Stimulated activated CD8-positive, alpha-beta memory T cell treated with anti-CD3 and anti-CD28 coated beads, Interleukin-2, amount 100 ng/mL, for 48 hours (primary cell): ENCODE measurements at places on chromosomes 1 and 21.
A peak's percentile ranks its signal among the peaks of the same experiment; 100 is the strongest.

- no peak for DNase-seq
These were observed 49.5 kb downstream of the SSBP3 start for GRCh38 chr1:54356680-54357147.

DNA sequence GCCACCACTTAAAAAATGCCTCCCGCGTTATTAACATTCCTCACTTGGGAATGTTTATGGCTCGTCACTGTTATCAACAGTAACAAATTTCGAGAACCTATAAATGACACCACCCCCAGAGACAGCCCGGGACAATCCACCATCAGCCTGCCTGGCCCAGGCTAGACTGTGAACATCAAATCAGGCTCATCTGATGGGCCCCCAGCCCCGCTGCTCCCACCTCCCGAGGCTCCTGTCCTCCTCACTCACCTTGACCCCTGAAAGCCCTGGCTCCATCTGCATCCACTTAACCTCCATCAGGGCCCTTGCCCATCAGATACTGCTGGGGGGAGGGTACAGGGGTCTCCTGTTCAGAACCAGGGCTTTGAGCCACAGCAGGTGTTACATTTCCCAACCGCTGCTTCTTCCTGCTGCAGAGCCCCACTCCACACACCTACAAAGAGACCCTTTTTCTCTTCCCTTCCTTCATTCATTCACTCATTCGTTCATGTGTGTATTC is 156.5 kb upstream of the VAMP3 start:
- no peak for DNase-seq

DNA sequence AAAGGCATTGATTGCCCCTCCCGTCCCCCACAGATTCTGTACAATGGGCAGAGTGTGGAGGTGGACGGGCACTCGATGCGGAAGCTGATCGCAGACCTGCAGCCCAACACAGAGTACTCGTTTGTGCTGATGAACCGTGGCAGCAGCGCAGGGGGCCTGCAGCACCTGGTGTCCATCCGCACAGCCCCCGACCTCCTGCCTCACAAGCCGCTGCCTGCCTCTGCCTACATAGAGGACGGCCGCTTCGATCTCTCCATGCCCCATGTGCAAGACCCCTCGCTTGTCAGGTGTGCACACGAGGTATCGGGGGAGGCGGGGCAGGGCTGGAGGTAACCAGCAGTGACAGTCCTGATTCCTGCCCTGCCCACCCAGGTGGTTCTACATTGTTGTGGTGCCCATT is 44.8 kb upstream of the KDM4A start:
- no peak for DNase-seq

DNA sequence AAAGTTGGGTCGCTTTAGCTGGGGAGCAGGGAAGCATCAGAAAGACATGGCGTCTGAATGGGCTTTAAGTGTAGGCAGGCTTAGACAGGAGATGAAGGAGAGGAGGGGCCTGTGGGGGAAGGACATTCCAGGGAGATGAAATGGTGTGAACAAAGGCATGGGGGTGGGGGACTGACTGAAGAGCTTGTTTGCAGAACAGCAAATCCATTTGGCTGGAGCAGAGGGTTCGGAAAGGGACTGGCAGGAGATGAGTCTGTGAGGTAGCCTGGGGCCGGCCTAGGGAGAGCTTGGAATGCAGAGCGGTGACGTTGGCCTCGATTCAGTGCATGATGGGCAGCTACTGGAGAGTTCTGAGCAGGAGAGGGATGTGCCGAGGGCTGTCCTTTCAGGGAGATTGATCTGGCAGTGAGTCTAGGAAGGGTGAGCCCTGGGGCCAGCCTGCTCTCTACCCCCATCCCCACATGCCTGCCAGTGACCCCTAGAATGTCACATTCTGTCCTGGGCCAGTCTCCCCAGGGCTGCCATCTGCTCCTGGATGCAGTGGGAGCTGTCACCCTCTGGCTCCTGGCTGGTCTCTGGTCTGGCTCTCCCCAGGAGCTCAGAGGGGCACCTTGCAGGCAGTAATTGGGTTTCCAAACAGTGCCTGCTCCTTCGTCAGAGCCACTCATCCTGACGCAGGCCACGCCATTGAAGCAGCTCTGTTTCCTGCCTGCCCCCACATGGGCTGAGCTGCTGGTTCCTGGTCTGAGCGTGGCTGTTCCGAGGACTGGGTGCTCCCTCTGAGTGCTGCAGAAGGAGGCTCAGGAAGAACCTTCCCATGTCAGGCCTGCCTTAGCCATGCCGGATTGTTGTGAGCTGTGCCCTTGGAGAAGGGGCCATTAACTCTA is 22.3 kb upstream of the TMEM222 start:
- DNase-seq = no peak

DNA sequence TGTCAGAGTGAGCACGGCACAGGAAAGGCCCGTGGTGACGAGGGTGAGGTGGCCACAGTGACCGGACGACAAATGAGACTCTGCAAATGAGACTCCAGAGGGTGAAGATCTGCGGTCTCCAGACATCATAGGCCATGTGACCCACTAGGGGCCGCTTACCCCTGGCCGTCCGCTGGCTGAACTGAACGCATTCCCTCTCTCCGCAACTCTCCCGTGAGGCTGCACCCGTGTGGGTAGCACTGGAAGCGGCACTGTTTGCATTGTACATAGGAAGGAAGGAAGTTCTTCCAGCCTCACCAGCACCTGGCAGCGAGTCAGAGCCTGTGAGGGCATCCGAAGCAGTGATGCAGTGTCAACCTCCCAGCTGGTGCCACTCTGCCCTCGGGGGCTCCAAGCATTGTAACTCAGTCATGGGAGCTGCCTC is 23.6 kb upstream of the SPSB1 start:
- DNase-seq = no peak

DNA sequence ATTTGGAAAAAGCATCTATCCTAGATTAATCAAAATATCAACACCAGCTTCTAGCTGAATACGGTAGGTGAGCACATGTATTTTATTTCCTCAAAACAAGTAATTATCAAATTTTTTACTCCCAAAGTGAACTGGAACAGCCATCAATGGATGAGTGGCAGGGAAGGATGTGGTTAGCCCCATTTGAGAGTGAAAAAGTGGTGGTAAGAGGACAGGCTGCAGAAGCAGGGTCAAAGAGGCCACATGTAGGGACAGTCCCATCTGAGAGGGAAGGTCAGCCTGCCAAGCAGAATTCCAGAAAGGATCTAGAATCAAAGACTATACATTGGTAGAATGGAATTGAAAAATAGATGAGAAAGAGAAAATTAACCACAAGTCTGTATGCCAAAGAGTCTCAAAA is 163.8 kb downstream of the SMYD3 start:
- DNase-seq = no peak

DNA sequence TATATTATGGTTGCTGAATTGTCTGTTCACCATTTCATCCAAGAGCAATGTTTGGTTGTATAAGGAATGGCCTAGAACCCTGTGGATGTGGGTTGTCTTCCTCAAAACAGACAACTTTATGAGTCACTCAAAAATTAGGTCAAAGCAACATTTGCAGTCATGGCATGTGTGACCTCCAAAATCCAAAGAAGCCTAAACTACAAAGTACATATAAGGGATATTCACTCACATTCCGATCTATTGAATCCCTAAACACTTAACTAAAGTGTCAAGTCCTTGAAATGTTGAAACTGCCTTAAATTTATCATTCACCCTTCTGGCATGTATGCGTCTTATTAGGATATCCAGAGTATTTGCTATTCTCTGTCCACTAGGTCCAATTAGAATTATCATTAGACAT is 491.5 kb downstream of the NUF2 start:
- DNase-seq = no peak

DNA sequence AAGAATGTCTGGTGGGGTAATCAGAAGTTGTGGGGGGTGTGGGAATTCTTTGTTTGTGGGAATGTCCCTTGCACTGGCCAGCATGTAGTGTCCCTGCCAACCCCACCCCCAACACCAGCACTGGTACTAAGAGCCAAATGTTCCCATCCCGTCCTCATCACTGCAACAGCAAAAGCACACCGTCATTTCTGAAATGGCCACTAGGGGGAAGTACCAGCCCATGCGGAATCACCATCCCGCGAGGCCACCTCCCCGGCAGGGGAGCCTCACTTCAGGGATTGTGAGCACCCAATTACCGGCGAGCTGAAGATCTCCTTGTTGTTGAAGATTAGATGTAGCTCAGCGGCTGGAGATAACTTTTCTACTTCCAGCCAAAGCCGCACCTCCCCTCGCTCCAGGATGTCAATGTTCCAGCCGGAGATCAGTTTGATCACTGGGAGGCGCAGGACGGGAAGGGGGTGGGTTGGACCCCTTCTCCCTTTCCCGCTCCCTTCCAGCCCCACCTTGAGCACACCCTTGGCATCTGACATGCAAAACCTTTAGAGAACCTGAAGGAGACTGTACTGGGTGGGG is 41.0 kb downstream of the MYOM3 start:
- peak; percentile 65 for DNase-seq

DNA sequence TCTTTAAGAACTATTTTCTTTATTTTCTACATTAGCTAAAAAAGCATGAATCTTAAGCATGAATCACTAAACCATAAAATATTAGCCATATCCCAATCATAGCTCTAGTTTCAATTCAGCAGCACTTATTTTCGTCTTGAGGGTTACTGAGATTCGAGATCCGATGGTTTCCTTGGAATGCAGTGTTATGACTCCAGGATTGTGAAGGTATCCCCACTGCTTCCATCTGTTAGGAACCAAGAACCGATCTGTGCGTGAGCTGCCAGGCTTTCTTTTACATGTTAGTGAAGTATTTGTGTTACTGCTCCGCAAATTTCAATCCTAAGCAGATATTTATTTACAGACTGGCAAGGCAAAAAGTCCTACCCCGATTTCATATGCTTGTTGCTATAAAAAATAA is 18.8 kb downstream of the TNFRSF9 start:
- DNase-seq = no peak

DNA sequence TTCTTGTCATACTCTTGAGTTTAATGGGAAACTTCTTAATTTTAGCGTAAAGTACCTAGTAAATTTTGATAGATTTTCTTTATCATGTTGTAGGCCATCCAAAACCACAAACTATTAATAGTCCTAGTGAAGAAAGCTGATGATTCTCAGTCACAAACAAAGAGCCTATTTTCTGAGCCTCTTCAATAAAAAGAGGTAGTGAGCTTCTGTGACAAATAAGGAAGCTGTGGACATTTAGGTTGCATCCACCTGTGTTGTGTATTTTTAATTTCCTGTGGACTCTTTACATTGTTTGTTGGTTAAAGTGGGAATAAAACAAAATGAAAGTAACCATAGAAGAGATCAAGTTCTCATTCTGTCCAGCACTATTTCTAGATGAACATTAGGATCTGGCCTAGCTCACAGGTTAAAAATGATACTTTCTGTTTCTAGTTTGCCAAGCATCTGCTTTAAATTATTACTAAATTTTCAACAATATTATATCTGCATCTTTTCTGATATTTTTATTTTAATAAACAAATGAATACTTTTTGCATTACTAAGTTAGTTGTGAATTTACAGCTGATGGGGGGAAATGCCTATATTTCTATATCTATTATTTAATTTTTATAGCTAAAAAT is 702.2 kb upstream of the ADGRL4 start:
- DNase-seq = no peak

DNA sequence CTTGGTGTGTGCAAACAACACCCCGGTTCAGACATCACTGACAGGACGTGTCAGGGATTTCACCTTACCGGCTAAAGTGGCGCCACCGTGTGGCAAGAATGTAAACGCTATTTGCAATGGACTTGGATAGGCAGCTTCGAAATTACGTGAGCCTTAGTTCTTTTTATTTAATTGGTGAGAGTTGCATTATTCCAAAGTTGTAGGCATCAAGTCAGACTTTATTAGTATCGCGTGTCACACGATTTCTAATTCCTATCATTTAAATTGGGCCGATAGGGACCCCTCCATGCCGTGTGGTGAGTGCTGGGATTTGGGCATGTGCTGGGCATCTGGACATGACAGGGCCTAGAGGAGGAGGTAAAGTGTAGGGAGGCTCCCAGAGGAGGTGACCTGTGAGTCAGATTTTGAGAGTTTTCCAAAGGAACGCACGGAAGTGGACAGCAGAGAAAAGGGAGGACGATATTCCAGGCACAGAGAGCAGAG is 14.5 kb upstream of the CPT2 start:
- peak; percentile 81 for DNase-seq
